Skin of body (tissue), 3 donors: ENCODE measurements at places on chromosomes 1 and 21. TPM values are rescaled to one million over a fixed set of nuclear protein-coding genes. Genes with fewer than 3 reads are reported as not detected.

Gene RAP1GAP
- 3.9 TPM for total RNA-seq

Gene BRDT
- total RNA-seq = not detected

DNA sequence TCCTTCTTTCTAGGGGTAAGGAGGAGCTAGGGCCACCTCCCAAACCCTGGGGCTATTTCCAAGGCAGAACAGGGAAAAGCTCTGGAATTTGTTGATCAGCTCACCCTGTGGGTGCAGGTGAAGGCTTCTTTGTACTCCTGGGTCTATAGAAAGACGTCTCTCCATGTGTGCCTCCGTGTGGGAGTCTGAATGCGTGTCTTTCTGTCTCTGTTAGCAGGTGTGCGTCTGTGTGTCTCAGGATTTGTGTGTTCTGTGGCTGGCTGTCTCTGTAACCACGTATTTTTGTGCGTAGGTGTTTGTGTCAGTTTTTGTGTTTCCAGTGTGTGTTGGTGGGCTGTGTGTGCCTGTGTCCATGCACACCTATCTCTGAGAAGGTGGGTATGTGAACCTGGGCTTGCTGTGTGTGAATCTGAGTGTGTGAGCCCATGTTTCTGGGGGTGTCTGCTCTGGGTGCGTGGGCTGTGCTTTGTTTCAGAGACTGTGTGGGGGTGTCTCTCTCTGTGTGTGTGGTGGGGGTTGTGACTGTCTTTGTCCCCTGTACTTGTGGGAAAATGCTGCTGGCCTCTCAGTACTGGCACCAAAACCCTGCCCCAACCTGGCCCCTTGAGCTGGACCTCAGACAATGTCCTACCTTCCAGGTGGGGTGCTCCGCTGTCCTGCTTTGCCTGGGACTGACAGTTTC lies 12.7 kb upstream of the ETV3L start:
- no peak for DNase-seq

Gene RPTN
- 4.4 TPM for total RNA-seq

GRCh38 chr1:151292207-151293030 lies 10.3 kb downstream of the ZNF687 start:
- no peak for DNase-seq

Gene TDRD5
- 0.59 TPM for total RNA-seq

GRCh38 chr1:109083923-109084322 lies 6.6 kb upstream of the TMEM167B start:
- DNase-seq = peak; percentile 21

- no peak for DNase-seq
Observed at GRCh38 chr1:154499446-154499845, 2.6 kb upstream of the TDRD10 start.

DNA sequence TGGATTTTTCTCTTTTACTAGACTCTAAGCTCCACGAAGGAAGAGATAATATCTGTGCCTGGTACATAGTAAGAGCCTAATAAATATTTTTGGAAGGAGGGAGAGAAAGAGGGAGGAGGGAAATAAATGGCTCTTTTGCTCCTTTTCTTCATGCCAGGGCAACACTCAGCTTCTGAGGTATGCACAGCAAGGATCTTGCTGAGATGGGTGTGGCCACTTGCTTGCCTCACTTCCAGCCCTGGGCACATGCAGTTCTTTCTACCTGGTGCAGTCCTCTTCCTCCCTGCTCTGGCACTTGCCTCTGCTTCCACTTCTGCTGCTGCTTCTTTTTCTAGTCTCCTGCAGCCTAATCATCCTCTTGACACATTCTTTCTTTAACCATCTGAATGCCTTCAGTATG lies 148.1 kb downstream of the FGGY start:
- DNase-seq = no peak

Gene CCDC27
- total RNA-seq = not detected

Gene SLAMF8
- total RNA-seq = 0.20 TPM

DNA sequence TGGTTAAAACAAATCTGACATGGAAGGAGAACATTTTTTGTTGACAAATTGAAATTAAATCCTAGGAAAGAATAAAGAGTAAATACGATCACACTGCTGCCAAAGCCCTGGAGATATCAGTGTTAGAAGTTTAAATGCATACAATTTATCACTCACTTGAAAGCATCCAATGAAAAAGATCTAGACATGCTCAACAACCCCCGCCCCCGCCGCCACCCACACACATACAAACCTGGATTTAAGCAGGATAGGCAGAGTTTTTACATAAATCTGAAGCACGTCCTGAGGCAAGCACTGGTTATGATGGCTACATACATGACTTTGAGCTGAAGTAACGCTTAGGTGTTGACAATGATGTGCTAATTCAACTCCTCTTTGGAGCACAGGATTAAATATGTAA lies 58.5 kb downstream of the LYST start:
- DNase-seq = no peak

DNA sequence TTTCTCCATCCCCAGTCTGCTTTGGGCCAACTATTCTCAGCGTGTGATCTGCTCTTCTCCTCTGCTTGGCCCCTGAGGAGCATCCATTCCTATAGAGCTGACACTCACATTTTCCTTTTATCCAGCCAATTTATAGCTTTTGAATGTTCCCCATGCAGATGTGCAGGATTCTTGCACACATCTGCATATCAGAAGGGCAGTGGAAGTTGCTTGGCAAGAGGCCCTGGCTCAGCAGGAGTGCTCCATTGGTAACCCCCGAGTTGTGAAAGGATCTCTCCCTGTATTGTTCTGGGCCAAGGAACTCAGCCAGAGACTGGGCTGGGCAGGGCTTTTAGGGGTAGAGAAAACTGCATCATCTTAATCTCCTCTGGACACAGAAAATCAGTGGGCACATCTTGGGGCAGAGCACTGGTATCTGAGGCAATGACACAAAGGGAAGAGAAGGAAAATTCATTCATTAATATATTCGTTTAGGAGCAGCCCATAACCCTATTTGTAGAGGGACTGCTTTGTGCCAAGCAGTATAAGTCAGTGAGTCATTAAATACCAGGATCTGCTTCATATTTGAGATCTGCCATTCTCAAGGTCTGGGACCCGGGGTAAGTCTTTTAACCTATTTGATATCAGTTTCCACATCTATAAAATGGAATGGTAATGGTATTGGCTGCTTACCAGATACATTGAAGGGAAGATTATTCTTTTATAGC lies 31.0 kb upstream of the BEND5 start:
- peak; percentile 94 for DNase-seq

DNA sequence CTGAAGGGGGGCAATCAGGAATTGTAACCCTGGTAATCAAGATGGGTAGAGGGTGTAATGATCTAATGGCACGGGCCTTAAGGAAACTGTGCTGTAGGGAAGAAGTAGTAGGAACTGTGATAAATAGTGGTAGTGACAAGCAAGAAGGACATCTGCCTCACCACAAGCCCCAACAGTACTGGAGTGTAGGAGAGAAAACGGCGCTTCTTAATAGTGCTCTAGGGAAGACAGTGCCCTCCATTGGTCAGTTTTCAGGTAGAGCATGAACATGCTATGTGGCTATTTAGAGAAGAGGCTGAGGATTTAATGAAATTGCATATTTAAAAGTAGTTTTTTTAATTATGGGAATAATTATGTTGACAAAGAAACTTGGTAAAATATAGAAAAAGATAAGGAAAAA lies 32.2 kb downstream of the SLC30A7 start:
- no peak for DNase-seq

- no peak for DNase-seq
Observed at GRCh38 chr1:78286686-78287085, 204.1 kb upstream of the PTGFR start.

Gene GPR37L1
- total RNA-seq = not detected

Gene GNAT2
- total RNA-seq = not detected

Gene GNG4
- total RNA-seq = 1.6 TPM

- DNase-seq = peak; percentile 73
Observed at GRCh38 chr21:29299046-29299915, 559 bp downstream of the BACH1 start.

Gene CFHR2
- total RNA-seq = not detected

DNA sequence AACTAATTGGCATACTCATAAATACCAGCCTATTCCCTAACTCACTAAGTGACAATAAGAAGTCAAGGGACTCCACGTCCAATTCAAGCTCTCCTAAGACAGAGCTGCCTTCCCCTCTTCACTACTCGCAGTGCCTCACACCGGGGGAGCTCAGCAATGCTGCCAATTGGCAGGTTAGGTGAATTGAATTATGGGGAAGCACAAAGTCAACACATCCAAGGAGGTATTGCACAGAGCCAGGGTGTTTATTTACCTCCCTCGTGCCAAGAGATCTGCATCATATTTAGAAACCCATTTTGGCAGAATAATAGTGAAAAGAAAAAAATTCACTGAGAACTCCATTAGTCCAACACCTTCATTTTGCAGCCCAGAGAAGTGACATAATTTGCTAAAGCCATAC lies 20.4 kb upstream of the TNR start:
- no peak for DNase-seq

DNA sequence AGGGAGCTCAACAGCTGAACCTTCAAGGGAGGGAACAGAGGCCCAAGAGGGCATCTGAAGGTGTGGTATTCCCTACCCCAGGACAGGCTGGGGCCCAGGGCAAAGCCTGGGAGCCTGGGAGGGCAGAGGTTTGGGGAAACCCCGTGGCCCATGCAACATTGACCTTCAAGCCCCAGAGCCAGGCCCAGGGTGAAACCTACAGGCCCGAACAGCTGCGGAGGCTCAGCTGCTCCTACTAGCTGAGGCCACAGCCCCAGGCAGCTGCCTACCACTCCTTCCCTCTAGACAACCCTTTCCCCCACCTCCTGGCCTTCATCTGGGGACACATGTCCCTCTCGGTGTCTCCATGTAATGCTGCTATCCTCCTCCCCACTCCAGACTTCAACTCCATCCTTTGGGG lies 3.2 kb downstream of the LAD1 start:
- no peak for DNase-seq

DNA sequence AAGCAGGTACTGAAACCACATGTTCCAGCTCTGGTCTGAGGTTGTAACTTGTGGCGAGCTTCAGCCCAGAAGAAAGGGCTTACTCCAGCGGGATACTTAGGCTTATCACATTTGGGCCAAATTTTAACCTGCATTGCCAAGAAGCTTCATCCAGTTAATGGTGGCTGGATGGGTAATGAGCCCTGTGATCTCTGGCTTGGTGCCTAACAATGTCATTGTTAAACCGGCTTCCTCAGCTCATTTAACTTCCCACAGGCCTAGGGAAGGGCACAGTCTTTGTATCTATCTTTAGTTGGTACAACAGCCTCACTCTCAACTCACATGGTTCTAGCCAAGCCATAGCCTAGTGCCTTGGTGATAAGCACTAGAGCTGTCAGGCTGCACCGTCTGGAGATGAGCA lies 43.6 kb upstream of the CCDC190 start:
- no peak for DNase-seq

Gene SLAMF9
- total RNA-seq = not detected

DNA sequence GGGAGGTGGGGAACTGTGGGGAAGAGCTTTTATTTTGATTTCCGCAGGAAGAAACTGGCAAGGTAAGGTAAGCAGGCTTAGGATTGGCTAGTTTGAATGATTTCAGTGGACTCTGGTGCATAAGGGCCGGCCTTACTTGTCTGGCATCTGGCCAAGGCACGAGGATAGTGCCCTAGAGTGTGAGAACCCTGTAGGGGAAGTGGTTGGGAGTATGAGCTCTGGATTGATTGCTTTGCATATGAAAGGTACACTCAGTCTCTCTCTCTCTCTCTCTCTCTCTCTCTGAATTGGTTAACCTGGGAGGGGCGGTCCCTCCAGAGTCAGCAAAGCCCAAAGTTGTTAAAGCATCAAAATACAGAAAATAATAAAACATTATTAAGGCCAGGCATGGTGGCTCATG lies 463.0 kb downstream of the SIPA1L2 start:
- DNase-seq = no peak

GRCh38 chr1:182624577-182624976 lies 20.4 kb upstream of the RGS16 start:
- DNase-seq = no peak

DNA sequence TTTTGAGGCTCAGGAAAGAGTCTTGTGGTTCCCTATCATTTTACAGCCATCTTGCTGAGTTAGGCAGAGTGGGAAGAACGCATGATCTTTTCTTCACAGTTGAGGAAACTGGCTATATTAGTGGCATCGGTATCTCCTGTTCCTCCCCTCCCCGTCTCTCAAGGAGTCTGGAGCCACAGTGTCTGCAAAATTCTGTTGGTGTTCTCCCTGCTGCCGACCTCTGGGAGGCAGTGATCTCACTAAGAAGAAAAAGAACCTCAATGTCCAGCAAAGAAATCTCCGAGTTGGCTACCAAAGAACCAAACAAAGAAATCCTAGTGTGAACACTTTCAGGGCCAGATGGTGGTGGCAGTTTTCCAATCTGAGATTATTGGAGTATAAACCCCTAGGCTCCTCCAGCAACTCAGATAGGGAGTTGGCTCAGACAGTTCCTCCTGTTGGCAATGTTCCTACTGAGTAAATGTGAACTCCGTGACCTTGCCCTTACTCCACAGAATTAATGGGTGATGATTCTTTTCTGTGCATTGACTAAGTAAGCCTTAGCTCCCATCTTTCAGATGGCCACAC lies 41.2 kb downstream of the PRAMEF20 start:
- DNase-seq = no peak

- no peak for DNase-seq
Observed at GRCh38 chr1:81682490-81682889, 118.2 kb upstream of the ADGRL2 start.

Gene ATAD3B
- 16.7 TPM for total RNA-seq

- DNase-seq = no peak
Observed at GRCh38 chr1:168110896-168111545, 25.7 kb downstream of the GPR161 start.

Gene ZMYND12
- total RNA-seq = 0.30 TPM

GRCh38 chr1:158089925-158090637 lies 90.6 kb upstream of the CD1D start:
- no peak for DNase-seq

DNA sequence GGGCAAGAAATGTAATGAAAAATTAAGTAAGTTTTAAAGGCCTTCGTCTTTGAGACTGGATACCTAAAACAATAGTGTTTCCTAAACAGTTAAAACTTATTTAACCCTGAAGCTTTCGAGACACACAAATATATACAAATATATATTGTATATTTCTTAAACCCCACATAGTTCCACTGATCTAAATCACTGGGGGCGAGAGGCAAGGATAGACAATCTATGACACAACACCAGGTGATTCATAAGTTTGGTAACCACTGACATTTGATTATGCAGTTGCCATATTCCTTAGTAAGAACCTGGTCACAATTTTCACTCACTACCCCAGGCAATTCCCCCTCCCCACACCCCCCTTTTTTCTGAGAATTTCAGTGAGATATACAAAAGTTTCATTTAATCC lies 55.3 kb upstream of the BOLA1 start:
- DNase-seq = no peak

GRCh38 chr21:26140164-26140579 lies 30.4 kb downstream of the APP start:
- no peak for DNase-seq

Gene FAM151A
- total RNA-seq = not detected

GRCh38 chr1:42913426-42914091 lies 45.1 kb downstream of the SLC2A1 start:
- peak; percentile 39 for DNase-seq

GRCh38 chr1:33306653-33307493 lies 14.0 kb downstream of the A3GALT2 start:
- no peak for DNase-seq

DNA sequence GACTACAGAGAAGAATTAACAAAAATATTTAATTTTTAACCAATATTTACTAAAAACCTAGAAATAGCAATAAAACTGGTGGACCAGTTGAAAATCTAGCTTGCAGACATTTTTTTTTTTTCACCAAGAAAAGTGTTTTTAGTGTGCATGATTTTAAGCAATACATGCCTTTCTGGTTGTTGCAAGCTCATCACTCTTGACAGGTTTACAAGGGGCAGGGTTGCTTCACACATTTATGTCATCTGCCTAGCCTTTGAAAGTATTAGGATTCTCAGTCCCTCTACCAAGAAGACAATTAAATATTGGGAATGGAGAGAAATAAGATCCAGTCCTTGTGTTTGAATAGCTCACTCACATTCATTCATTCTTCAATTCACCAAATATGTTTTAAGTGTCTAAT lies 53.8 kb upstream of the LYPLAL1 start:
- no peak for DNase-seq
